ENCODE measurements at places on chromosomes 6 and 20.

DNA sequence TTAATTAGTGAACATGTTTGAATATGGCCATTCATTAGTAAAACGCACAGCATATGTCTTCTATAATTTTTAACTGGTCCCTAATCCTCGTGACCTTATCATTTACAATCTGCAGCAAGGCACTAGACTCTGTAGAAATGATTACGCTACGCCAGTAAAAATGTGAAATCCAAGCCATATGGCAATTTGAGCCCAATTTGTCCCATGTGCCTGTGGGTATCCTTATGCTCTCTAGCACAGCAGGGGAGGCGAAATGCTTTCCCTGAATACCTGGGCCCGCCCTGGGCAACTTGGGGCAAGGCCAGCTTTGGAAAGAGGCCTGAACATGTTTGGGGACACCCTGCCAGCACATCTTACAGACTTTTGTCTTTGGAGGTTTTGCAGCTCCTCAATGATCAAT is 122.7 kb upstream of the AGPAT4 start:
- no peaks in the 10 kb centered on the region for H3K36me3 ChIP-seq
- H3K4me3 ChIP-seq, result no peak overlapping the region
- H3K27ac ChIP-seq, result no peak overlapping the region
- no peaks in the 10 kb centered on the region for H3K4me1 ChIP-seq

- no peaks in the 10 kb centered on the region for H3K4me1 ChIP-seq
- no peak overlapping the region for H3K27ac ChIP-seq
- H3K36me3 ChIP-seq, result no peaks in the 10 kb centered on the region
- no peak overlapping the region for H3K4me3 ChIP-seq
Observed at GRCh38 chr6:169885831-169886230, 134.4 kb downstream of the ERMARD start.

GRCh38 chr6:1136415-1136774 is 175.5 kb upstream of the FOXQ1 start:
- H3K36me3 ChIP-seq, result no peaks in the 10 kb centered on the region
- DNase-seq, result no peak
- H3K4me1 ChIP-seq, result no peaks in the 10 kb centered on the region
- peaks cover 15% of the 10 kb centered on the region for H3K27me3 ChIP-seq

DNA sequence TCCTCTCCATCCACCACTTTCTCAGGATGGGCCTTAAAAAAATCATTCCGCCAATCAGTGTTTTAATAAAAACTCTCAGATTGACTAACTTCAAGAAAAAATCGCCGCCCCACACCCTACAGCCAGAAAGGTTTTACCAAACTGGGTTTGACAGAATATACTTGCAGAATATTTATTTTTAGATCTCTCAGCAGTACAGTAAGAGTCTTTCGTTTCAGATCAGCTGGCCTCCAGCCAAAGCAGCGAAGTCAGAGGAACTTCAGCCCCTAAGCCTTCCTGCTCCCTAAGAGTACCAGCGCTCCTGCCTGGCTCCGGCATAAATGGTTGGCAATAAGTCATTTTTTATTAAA is 24.7 kb downstream of the TBC1D7 start:
- H3K27ac ChIP-seq, result peak overlapping the region; percentile 87
- peak overlapping the region; percentile 47 for H3K4me3 ChIP-seq
- peaks cover 47% of the 10 kb centered on the region for H3K36me3 ChIP-seq

DNA sequence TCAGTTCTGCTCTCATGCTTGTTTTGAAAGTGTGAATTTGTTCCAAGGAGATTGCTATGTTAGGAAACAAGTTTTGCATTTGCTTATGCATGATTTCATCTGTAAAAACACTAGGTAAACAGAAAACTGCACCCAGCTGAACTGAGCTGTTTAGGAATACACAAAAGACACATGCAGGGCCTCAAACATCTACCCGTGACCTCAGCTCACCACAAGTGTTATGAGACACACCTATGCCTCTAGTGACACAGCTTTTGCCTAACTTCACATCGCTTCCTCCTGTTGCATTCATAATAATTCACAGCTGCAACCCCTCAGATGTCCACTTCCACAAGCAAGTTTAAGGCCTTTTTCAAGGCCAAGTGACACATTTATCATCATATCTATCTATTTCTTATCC is 98.0 kb upstream of the SLC24A3 start:
- no peak overlapping the region for H3K27ac ChIP-seq
- H3K27me3 ChIP-seq, result no peaks in the 10 kb centered on the region
- no peaks in the 10 kb centered on the region for H3K4me1 ChIP-seq
- H3K36me3 ChIP-seq, result no peaks in the 10 kb centered on the region
- H3K4me3 ChIP-seq, result no peak overlapping the region

- H3K36me3 ChIP-seq, result no peaks in the 10 kb centered on the region
- H3K27me3 ChIP-seq, result peaks cover 2% of the 10 kb centered on the region
- no peak for DNase-seq
- H3K4me3 ChIP-seq, result no peak overlapping the region
- no peaks in the 10 kb centered on the region for H3K4me1 ChIP-seq
Observed at GRCh38 chr6:169867751-169868191, 116.3 kb downstream of the ERMARD start.

DNA sequence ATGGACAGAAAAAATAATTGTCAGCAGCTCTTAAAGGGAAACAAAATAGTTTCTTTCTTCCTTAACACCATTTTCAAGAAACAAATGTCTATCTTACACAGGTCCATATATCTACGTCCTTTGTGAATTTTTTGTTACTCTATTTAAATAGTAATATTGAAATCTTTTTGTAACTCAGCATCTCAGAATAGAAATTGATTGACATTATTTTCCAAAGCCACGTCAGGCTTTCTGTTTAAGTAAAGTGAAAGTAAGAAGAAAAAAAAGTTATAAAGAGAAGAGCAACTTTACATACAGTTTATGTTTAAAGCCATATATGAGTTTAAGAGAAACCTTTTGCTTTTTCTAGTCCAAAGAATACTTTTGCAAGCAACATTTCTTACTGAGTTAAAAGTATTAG is 402.9 kb upstream of the SOX4 start:
- no peak overlapping the region for H3K4me3 ChIP-seq
- peaks cover 12% of the 10 kb centered on the region for H3K36me3 ChIP-seq
- H3K4me1 ChIP-seq, result peaks cover 37% of the 10 kb centered on the region
- DNase-seq, result no peak

DNA sequence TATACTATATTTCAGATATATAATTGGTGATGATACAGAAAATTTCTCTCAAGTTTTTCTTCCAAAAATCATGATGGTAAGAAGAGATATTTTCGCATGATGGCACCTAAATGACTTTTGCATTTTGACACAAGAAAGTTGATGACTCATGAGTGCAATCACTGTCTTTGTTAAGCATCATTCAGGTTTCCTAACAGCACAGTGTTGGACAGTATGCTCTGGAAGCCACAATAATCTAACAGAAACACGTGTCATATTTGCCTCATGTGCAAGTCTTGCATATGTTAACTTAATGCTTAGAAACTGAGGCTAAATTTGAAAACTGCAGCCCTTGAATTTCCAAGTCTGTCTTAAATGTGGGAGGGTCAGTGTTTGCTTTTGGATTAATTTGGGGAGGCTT is 533.5 kb downstream of the LMBRD1 start:
- no peaks in the 10 kb centered on the region for H3K4me1 ChIP-seq
- H3K27ac ChIP-seq, result no peak overlapping the region
- no peak overlapping the region for H3K4me3 ChIP-seq
- H3K27me3 ChIP-seq, result no peaks in the 10 kb centered on the region
- H3K36me3 ChIP-seq, result no peaks in the 10 kb centered on the region
- DNase-seq, result no peak

GRCh38 chr6:165376100-165376499 is 66.7 kb upstream of the C6orf118 start:
- H3K4me3 ChIP-seq, result no peak overlapping the region
- H3K4me1 ChIP-seq, result no peaks in the 10 kb centered on the region
- H3K27me3 ChIP-seq, result no peaks in the 10 kb centered on the region
- H3K36me3 ChIP-seq, result no peaks in the 10 kb centered on the region

DNA sequence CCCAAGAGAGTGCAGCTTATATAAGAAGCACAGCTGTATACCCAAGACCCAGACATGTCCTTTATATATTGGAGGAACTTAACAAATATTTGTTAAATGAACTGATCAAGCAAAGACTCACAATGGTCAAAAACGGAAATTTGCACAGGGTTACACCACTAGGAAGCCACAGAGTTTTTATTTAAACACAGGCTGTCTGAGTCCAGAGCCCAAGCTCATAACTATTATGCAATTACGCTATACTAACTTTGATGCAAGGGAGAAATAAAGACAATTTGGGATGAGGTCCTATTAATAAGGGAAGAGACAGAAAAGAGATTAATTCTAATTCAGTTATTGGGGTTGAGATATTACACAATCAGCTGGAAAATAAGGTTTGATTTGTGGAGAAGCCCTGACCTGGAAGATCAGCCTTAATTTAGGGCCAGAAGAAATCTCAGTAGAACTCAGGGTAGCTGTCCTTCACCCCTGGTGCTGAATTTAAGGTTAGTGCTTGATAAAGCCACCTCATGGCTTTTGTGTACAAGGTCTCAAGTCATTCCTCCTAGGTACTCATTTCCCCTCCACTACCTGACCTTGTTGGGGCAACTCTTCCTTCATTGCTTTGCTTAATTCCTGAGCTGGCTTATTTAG is 10.5 kb upstream of the ZNF334 start:
- H3K27ac ChIP-seq, result no peak overlapping the region
- no peaks in the 10 kb centered on the region for H3K36me3 ChIP-seq
- no peaks in the 10 kb centered on the region for H3K4me1 ChIP-seq
- H3K4me3 ChIP-seq, result no peak overlapping the region
- peaks cover 13% of the 10 kb centered on the region for H3K27me3 ChIP-seq

DNA sequence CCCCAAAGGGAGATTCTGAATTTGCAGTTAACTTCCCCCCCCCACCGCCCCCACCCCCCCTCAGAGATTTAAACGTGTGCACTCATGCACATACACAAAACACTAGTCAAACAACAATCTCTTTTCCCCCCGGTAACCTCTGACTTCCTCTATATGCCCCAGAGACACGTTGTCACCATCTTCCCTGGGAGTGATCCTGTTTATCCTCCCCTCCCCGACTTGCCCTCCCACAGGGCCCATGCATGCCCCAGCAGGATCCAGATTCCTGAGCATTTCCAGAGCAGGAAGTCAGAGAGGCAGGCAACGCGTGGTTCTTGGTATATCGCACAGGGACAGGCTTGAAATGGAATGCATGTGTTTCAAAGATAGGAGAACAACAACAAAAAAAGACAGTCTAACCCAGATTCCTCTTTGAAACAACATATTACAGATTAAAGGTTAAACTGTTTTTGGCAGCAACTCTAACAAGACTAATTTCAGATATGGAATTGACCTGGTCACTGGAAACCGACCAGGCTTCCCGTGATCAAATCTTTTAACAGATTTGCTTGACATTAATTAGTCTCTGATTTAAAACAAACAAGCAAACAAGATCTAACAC is 1.3 kb downstream of the BLCAP start:
- H3K4me1 ChIP-seq, result peaks cover 46% of the 10 kb centered on the region
- H3K27ac ChIP-seq, result peak overlapping the region; percentile 99
- H3K27me3 ChIP-seq, result peaks cover 5% of the 10 kb centered on the region
- no peak for DNase-seq

GRCh38 chr6:105805501-105806023 is 280.6 kb upstream of the PRDM1 start:
- no peaks in the 10 kb centered on the region for H3K27me3 ChIP-seq
- H3K4me3 ChIP-seq, result no peak overlapping the region
- H3K4me1 ChIP-seq, result peaks cover 46% of the 10 kb centered on the region
- peaks cover 4% of the 10 kb centered on the region for H3K36me3 ChIP-seq

DNA sequence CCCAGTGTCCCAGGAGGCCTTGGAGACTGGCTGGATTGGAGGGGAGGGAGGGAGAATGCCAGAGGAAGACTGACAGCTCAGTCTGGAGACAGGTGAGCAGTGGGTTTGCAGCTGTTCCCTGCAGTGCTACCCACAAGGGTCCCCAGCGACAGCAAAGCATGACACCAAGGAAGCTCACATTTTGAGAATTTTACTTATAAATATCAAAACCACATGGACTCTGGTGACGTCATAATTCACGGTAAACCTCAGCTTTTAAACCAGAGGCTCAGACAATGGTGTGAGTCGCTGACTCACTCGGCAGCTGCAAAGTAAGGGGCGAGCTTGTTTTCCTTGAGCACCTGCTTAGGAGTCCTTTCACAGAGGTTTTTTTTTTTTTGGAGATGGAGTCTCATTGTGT is 65.2 kb downstream of the THBS2 start:
- H3K4me3 ChIP-seq, result no peak overlapping the region
- no peaks in the 10 kb centered on the region for H3K36me3 ChIP-seq
- no peak overlapping the region for H3K27ac ChIP-seq
- no peaks in the 10 kb centered on the region for H3K4me1 ChIP-seq

DNA sequence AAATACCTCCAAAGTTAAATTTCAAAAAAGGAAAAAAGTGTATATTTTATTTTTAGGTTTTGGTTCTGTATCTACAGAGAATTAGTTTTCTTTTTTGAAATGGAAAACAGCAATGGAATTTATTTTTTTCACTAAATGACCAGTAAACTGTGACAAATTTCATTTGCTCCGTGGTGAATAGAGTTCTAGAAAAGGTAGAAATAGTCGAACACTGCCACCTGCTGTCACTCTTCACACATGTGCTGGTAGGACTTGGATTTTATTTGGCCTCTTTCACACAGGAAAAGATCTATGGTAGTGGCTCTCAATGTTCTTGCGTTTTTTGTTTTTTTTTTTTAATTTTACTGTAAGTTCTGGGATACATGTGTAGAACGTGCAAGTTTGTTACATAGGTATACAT is 312.5 kb downstream of the EYA4 start:
- no peaks in the 10 kb centered on the region for H3K36me3 ChIP-seq
- DNase-seq, result no peak
- no peak overlapping the region for H3K27ac ChIP-seq
- peaks cover 7% of the 10 kb centered on the region for H3K27me3 ChIP-seq
- no peak overlapping the region for H3K4me3 ChIP-seq

DNA sequence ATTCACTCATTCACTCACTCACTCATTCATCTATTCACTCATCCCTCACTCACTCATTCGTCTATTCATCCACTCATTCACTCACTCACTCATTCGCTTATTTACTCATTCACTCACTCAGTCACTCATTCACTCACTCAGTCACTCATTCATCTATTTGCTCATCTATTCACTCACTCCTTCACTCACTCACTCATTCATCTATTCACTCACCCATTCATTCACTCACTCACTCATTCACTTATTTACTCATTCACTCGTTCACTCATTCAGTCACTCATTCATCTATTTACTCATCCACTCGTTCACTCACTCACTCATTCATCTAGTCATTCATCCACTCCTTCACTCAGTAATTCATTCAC is 128.2 kb downstream of the TTLL2 start:
- H3K36me3 ChIP-seq, result no peaks in the 10 kb centered on the region
- no peaks in the 10 kb centered on the region for H3K4me1 ChIP-seq
- no peak overlapping the region for H3K4me3 ChIP-seq

DNA sequence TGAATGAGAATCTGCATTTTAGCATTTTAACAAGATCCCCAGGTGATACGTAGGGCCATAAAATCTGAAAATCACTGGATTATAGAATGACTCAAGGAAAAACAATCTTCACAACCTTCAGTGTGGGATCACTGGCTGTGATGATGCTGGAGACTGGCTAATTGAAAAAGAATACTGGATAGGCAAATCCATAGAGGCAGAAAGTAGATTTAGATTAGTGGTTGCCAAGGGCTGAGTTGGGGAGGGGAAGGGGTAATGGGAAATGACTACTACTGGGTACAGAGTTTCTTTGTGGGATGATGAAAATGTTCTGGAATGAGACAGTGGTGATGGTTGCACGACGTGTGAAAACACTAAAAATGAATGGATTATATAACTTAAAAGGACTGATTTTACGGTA is 84.1 kb downstream of the CDK19 start:
- H3K4me3 ChIP-seq, result no peak overlapping the region
- H3K27ac ChIP-seq, result no peak overlapping the region
- H3K36me3 ChIP-seq, result peaks cover 7% of the 10 kb centered on the region
- peaks cover 2% of the 10 kb centered on the region for H3K27me3 ChIP-seq
- DNase-seq, result no peak
- H3K4me1 ChIP-seq, result no peaks in the 10 kb centered on the region

GRCh38 chr6:119586250-119586882 is 236.8 kb upstream of the MAN1A1 start:
- no peaks in the 10 kb centered on the region for H3K36me3 ChIP-seq
- no peaks in the 10 kb centered on the region for H3K4me1 ChIP-seq
- H3K27ac ChIP-seq, result no peak overlapping the region

Data from activated T-helper 1 cell treated with anti-CD3 and anti-CD28 coated beads, Interleukin-12 subunit alpha, Interleukin-12 subunit beta, Interleukin-2, Interleukin-4 antibody, amounts not matched to agents 30 ng/mL and 10 ng/mL and 1 ng/mL, durations not matched to agents 14 hours and 24 hours and 36 hours (primary cell).